ENCODE measurements at places on chromosomes 3 and 15. TPM values are rescaled to one million over a fixed set of nuclear protein-coding genes. Genes with fewer than 3 reads are reported as not detected.

DNA sequence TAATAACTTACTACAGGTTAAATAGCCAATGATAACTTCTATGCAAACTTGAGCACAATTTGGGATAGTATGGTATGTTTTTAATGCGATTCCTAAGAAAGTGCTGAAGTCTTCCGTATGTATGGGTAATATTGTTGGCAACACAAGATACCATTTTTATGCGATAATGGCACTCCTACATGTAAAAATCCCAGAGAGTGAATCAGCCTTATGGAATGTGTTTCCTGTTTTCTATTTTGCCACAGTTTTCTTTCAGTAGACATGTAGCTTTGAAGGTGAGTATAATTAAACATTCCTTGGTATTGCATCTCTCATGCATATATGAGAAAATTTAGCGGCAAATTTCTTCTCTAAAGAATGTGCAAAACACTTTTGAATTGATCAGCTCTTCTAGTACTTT, 396.8 kb upstream of the AZI2 start:
- no peak for DNase-seq

- no peak for DNase-seq
These were observed 8.2 kb downstream of the TBC1D23 start for GRCh38 chr3:100269001-100269400.

- DNase-seq, result no peak
These were observed 406.8 kb downstream of the MCTP2 start for GRCh38 chr15:94638183-94638582.

HYAL1 gene
- total RNA-seq, result 78.8 TPM

DNA sequence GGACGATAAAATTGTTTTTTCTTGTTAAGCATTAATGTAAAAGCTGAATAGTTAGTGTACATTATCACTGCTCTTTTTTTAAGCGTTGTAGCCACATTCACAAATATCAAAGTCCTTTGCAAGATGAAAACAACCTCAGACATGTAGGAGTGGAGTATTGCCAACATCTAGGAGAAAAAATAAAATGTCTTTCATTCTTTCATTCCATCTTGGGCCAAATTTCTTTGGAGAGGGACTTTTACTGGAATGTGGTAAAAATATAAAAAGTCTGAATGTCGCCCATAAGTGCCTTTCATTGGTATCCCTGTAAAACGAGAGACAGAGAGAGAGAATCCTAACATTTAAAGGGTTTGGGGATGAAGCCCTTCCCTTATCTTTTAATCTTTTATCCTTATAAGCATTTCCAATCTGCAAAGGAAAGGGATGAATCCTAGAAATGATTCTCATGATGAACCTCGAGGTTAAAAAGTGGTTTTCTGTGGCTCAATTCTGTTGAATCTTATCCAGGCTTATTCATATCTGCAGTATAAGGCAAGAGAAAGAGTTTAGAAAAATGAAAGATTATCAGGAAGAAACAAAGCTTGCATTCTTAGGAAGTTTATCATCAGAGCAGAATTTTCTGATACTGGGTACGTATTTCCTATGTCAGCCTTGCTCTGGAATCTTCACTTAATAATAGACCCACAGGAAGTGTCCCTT, 1031.7 kb downstream of the MCTP2 start:
- no peak for DNase-seq

NAALADL2 gene
- total RNA-seq, result 8.5 TPM

TNFAIP8L3 gene
- 10.9 TPM for total RNA-seq

GRCh38 chr3:139157161-139157932, 112.7 kb upstream of the PRR23C start:
- DNase-seq, result no peak

DNA sequence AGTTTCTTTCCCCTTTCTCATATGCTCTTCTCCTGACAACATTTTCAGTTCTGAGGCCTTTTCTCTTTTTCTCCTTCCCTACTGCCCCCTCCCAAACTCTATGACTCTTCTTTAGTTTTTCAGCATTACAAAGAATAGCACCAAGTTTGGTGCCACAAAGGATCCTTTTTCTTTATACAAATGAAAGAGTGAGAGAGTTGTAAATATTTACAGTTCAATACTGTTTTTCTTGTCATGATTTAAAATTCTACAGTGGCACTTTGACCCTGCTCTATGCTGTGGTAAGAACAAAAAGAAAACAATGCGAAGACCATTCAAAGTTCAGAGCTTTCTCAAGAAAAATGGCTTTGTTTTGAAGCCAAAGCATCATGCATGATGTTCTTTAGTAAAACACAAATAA, 667.9 kb upstream of the SGO1 start:
- no peak for DNase-seq

DNA sequence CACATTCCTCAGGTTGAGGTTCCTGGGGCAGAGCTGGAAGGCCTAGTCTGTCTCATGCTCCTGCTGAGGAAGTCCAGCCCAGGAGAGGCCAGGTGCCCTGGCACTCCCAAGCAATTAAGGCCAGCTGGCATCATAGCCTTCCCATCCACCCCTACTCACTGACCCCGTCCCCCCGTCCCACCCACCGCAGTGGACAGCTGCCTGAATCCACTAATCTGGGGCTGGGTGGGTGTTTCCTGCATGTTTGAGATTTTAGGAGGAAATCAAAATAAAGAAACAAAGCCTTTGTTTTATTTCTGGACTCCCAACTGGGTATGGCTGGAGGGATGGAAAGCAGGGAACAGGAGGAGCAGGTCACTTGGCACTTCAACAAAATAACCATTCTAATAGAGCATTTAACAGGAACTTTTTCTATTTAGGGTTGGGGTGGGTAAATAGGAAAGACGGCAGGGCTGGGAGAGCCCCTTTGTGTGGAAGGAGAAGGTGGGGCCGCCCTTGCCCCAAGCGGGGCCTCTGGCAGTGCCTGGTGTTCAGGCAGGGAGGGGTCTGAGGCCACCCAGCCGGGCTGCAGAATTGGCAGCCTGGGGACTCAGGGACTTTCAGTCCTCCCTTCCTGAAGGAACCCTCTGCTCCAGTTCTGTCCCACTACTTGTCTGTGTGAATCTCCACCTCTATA, 8.5 kb downstream of the MRAS start:
- DNase-seq, result no peak

- DNase-seq, result no peak
These were observed 1.3 kb downstream of the ST3GAL6 start for GRCh38 chr3:98764472-98764884.

MESP2 gene
- not detected for total RNA-seq

DNA sequence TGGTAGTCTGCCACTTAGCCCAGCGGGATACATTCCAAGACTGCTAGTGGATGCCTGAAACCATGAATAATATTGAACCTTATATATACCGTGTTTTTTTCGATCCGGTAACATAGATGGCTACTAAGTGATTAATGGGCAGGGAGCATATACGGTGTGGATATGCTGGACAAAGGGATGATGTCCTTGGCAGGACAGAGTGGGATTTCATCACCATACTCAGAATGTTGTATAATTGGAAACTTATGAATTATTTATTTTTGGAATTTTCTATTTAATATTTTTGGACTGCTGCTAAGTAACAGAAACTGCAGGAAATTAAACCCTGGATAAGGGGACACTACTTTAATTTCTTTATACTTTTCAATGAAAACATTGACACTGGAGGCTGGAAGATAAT, 53.2 kb downstream of the ASTE1 start:
- no peak for DNase-seq

- no peak for DNase-seq
These were observed 2.0 kb downstream of the SRGAP3 start for GRCh38 chr3:9247361-9247940.

DNA sequence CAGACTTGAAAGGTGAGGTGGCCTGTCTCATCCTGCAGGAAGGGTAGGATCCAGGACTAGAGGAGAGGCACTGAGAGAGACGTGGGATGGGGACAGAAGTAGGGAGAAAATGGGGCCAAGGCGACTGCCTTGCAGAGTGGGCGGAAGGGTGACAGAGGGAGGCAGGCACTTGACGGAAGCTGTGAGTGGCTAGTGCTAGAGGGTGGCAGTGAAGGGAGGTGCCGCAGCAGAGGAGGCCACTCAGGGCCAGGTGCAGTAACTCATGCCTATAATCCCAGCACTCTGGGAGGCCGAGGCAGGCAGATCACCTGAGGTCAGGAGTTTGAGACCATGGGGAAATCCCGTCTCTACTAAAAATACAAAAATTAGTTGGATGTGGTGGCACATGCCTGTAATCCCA, 7.3 kb downstream of the CCDC33 start:
- no peak for DNase-seq

DNA sequence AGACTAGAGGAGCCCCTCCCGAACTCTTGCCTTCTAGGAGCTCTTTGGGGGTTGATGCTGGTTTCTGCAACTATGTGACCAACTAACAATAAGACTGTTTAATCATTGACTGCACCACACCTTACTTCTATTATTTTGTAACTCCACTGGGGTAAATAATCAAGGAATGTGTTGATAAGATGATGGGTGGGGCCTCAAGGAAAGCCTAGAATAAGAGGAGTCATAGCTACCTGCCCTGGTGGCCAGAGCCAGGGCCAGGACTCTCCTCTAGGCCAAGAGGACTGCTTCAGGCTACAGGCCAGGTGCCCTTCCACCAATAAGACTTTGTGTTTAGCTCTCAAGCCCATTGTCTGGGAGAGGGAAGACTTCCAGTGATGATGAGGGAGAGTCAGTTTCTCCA, 41.2 kb upstream of the PIAS1 start:
- DNase-seq, result no peak

DZIP1L gene
- 8.1 TPM for total RNA-seq

CFAP100 gene
- not detected for total RNA-seq

- DNase-seq, result no peak
These were observed 1157.2 kb downstream of the ROBO1 start for GRCh38 chr3:78610462-78611125.

Data from upper lobe of right lung (tissue), 1 donor.